HAP-1 (cell line): ENCODE measurements at places on chromosomes 5 and 9.
A peak's percentile ranks its signal among the peaks of the same experiment; 100 is the strongest.

DNA sequence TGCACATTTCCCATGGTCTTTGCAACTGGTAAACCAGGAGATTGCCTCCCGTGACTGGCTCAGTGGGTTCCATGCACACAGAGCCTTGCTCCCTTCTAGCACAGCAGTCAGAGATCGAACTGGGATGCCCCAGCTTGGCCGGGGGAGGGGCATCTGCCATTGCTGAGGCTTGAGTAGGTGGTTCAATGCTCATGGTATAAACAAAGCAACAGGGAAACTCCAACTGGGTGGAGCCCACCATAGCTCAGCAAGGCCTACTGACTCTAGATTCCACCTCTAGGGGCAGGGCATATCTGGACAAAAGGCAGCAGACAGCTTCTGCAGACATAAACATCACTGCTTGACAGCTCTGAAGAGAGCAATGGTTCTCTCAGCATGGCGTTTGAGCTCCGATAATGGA is 67.0 kb upstream of the PPP1R2B start:
- no peak for DNase-seq

- DNase-seq, result no peak
Observed at GRCh38 chr5:172554562-172554961, 86.5 kb upstream of the NEURL1B start.

- no peak for DNase-seq
Observed at GRCh38 chr5:98741926-98742325, 31.5 kb upstream of the RGMB start.

DNA sequence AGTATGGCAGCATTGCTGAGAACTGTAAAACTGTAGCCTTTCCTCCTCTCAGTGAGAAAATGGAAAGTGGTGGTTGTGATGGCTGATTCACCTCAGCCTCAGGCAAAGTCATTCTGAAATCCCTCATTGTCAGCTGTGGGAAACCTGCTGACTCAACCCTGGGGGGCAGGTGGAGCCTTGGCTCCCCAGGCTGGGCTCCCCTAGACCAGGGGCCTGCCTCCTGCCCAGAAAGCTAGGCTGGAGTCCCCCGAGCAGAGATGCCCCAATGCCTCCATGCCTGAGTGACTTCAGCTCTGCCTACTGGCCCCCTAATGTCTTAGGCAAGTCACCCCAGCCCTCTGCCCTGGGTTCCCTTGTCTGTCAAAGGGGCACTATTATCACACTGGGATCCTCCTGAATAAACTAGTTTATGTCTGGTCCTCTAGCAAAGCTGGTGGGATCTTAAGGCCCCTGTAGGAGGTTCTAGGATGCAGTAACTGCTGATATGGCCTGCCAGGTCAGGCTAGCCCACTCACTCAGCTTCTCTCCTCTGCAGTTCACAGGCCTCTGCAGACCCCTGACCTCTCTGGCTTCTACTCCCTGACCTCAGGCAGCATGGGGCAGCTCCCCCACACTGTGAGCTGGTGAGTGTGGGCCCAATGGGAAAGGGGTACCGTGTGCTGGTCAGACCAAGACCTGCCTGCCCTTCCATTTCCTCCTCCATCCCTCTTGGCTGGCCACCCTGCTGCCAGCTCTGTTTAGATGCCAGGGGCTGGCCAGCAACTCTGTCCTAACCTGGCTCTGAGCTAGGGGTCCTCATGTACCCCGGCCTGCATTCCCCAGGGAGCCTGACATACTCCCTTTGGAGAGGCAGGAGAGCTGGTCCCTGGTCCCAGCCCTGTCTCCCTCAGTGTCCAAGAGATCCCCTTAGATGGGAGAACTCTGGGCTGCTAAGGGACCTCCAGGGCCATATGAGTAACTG is 24.2 kb downstream of the TCF7 start:
- DNase-seq, result peak; percentile 5

DNA sequence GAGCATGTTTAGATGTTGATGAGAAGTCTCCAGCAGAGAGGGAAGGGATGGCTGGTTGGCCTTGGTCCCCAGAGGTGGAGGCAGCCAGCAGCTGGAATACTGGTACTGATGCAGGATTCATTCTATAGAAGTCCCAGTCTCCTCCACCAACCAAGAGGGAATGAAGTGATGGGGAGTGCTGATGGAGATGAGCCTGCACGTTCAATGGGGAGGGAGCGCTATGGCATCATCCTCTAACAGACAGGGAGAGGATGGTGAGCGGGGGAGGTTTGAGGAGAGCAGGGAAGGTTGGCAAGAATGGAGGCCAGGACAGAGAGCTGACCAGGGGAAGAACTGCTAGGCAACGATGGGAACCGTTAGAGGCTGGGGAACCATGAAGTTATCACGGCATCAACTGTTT is 159.8 kb upstream of the MVB12B start:
- no peak for DNase-seq

DNA sequence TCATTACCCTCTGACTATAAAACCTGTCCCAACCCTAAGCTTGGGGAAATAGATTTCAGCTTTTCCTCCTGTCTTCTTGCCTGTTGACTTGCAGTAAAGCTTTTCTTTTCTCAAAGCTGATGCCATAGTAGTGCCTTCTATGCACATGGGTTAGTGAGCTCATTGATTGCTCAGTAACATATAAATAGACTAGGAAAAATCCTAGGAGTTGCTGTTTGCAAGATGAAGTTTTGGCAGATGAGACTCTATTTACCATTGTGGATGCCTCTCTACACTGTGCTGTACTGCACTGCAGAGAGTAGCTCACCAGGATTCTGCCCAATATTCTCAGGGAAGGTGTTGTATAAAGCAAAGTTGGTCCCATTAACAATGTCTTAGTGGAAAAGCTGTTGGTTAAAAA is 262.7 kb upstream of the CD180 start:
- no peak for DNase-seq

- no peak for DNase-seq
Observed at GRCh38 chr5:53322257-53322656, 158.2 kb upstream of the FST start.

DNA sequence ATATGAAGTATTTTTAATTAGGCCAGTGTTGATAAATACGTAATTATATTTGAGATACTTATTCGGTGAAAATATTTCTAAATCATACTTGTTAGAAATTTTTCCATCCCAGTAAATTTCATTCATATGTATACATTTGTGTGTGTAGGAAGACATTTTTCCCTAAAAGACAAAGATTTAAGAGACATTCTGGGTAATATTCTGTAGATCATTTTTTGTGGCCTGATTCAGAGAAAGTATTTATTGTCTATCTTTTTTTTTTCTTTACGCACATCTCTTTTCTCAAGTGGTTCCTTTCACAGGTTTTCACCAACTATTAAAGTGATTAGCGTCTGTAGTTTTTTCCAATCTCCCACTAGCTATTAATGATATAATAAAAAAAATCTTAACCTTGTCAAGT is 224.1 kb downstream of the MEF2C start:
- DNase-seq, result no peak

- no peak for DNase-seq
Observed at GRCh38 chr9:20043035-20043434, 254.2 kb upstream of the SLC24A2 start.

GRCh38 chr5:88021141-88021540 is 247.5 kb downstream of the TMEM161B start:
- no peak for DNase-seq

DNA sequence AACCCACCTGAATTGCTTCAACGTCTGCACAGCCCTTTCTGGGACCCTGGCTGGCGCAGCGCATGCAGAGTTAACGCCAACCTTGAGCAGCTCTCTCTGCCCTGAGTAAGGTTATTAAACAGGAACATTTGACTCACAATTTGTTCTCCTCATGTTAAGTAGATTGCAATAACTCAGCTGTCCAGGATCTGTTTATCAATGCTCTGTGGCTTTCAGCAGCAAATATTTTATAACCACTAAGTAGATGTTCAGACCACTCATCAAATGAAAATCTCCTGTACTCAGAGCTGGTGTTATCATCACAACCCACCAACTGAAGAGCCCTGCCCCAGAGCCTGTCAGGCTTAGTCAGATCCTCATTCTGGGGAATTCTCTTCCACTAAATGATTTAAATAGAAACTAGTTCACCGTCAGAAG is 403.0 kb downstream of the ZNF608 start:
- DNase-seq, result no peak

DNA sequence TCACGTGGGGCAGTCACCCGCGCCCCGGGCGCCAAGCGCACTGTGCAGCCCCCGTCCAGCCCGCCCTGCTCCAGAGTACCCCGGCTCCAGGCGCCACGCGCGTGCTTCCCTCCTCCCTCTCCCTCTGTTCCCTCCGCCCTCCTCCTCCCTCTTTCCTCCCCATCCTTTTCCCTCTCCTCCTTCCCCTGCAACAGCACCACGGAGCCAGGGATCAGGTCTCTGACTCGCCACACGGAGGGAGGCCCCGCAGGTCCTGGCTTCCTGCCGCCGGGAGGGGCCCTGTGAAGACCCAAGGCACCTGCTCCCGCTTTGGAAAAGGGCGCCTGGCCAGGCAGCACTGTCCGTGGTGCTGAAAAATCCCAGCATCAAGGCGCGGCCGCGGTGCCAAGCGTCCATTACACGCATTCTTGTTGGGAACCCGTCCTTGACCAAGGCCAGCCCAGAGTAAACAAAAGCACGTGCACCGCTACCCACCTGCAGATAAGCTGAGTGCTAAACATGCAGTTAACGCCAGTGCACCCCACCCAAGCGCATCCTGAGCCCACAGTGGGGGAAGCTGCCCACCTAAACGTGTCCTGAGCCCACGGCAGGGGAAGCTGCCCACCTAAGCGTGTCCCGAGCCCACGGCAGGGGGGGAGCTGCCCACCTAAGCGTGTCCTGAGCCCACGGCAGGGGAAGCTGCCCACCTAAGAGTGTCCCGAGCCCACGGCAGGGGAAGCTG is 21.7 kb downstream of the SLC6A18 start:
- peak; percentile 70 for DNase-seq

GRCh38 chr5:73286896-73287295 is 113.9 kb downstream of the TMEM174 start:
- DNase-seq, result no peak

GRCh38 chr5:150444770-150445169 is 4.8 kb downstream of the RPS14 start:
- no peak for DNase-seq

- no peak for DNase-seq
Observed at GRCh38 chr5:78929833-78930232, 55.3 kb downstream of the ARSB start.

DNA sequence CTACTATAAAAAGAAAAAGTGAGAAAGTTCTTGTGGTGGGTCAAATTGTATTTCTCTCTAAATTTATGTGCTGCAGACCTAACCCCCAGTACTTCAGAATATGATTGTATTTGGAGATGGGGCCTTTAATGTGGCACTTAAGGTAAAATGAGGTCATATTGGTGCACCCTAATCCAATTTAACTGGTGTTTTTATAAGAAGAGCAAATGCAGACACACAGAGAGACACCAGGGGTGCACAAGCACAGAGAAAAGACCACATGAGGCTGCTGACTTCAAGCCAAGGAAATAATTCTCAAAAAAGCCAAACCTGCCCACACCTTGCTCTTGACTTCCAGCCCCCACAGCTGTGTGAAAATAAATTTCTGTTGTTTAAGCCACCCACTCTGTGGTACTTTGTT is 80.2 kb upstream of the HTR4 start:
- no peak for DNase-seq

- no peak for DNase-seq
Observed at GRCh38 chr9:114132550-114132918, 22.8 kb upstream of the COL27A1 start.

DNA sequence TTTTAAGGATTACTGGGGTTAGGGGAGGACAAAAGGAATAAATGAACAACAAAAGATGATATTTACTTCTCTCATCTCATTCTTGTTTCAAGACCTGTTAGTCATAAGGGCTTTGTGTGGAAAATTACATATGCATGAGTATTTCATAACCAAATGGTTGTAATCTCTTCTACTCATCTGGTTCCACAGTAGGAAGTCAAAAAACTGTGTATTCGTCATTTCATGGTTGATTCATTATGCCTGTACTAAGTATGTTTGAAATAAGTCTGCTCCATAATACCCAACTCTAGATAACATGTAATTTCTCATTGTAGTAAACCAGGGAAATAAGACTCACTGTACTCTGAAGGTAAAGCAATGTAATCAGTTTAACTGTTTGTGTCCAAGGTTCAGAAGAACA is 212.9 kb downstream of the ARRDC3 start:
- no peak for DNase-seq

- DNase-seq, result peak; percentile 76
Observed at GRCh38 chr9:5665059-5665458, 36.2 kb downstream of the RIC1 start.

DNA sequence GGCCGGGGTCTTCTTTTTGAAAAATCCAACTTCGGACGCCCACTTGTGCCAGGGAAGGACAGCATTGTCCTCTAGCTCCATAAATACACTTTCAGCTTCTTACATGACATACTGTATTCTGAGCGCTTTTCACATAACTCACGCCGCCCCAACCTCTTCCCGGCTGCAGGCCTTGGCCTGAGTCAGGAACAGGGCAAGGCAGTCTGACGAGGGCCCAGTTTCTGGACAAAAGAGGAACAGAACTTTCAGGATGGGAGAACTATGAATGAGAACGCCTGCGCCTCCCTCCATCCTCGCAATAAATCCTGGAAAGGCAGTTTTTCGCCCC is 650 bp downstream of the DCTN4 start:
- DNase-seq, result no peak
